ELR (cell line): ENCODE measurements at places on chromosomes 7 and 10.
A peak's percentile ranks its signal among the peaks of the same experiment; 100 is the strongest.

DNA sequence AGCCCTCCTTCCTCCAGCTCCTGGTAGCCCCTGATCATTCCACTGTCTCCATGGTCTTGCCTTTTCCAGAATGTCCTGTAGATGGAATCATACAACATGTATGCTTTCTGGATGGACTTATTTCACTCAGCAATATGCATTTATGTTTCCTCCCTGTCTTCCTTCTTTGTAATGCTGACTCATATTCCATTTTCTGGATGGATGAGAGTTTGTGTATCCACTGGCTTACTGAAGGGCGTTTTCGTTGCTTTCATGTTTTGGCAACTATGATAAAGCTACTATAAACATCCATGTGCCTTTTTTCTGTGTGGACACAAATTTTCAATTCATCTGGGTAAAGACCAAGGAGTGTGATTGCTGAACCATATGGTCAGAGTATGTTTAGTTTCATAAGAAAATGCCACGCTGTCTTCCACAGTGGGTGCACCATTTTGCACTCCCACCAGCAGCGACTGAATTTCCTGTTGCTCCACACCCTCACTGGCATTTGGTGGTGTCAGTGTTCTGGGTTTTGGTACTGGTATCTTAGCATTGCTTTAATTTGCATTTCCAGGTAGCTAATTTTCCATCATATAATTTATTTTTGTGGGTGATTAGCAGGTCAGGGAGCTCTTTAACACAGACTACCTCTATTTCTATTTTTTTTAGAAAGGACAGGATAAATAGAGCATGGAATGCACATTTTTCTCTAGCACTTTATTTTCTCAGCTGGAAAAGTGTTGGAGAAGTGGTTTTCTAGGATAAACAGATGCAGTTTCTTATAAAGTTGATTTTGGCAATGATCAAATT is 252.2 kb downstream of the WDR37 start:
- DNase-seq: no peak

- DNase-seq: peak; percentile 25
Measured at GRCh38 chr7:106778656-106779250, 86.3 kb upstream of the PIK3CG start.

GRCh38 chr7:112233048-112233697 is 26.7 kb downstream of the ZNF277 start:
- DNase-seq: no peak

GRCh38 chr10:129055986-129056385 is 411.1 kb upstream of the MGMT start:
- DNase-seq: no peak

GRCh38 chr7:44155191-44156185 is 14.4 kb upstream of the MYL7 start:
- DNase-seq: no peak

- DNase-seq: no peak
Measured at GRCh38 chr10:125015356-125015944, 73.5 kb downstream of the ZRANB1 start.

- peak; percentile 98 for DNase-seq
Measured at GRCh38 chr7:46257761-46258448, 336.8 kb upstream of the IGFBP3 start.

DNA sequence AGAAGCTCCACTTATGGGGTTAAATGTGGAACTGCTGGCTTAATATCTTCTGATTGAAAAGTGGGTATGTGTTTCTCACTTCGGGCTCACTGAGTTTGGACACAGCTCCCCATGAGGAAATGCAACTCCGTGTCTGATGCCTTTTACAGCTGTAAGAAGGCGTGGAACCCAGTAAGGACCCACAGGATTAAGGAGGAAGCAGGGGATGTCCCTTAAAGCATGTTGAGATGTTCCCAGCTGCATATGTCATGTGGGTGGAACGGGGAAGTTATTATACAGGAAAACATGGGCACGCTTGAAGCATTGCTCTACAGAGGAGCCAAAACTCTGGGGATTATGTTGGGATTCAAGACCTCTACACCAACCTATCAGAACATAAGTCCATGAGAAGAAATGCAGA is 224.4 kb downstream of the NEBL start:
- DNase-seq: no peak

DNA sequence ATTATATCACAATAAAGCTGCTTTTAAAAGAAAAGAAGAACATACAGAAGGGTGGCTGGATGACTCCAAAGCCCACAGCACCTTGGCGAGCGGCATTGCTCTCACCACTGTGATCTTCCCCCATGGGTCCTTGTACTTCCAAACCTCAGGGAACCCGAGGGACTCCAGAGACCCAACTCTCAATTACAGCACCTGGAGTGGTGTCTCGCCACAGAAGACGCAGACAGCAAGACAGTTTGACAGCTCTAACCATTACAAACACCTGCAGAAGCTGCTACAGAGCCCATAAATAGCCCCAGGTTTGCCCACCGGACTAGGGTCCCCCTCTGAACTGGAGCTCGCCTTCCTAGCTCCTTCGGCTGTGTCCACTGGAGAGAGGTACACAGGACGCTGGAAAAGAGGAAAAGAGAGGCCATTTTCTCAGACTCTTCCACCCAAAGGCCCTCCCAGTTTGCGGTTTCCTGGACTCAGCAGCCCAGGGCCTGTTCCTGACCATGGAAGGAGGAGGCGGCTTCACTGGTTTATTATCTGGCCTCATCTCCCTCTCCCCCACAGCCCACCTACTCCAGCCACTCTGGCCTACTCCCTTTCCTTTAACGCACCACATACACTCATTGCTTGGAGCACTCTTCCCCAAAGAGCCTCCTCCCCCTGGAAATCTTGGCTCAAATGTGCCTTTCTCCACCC is 1.9 kb downstream of the PIK3AP1 start:
- DNase-seq: no peak

- DNase-seq: no peak
Measured at GRCh38 chr7:74223711-74224510, 14.1 kb downstream of the LAT2 start.

DNA sequence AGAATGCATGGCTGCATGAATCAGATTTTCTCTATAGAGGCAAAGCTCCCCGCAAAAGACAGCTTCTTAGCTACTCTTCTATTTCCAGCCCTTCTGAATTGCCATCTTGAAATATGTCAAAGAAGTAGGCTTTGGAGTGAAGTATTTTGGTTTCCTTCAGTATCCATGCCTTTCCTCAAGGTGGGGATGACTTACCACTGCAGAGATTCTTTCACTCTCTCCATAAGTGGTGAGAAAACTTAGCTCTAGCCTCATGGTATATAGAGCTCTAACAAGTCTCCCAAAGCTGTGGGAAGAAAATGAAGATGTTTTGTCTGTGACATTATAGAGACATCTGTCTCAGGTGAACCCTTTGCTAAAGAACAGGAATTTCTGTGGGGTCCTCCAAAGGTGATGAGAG is 89.6 kb upstream of the ITGB1 start:
- no peak for DNase-seq

DNA sequence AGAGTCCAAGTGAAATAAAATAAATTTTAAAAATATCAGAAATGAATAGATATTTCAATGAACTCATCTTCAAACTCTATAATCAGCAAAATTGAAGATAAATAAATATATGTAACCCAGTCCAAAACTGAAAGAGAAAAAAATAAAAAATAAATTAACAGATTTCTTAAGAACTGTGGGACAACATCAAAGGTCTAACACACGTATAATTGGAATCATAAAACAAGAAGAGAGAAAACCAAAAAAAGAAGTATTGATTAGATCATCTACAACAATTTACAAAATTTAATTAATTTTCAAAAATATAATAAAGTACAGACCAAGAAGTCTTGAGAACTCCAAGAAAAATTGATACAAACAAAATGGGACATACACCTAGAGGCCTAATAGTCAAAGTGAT is 625.8 kb upstream of the SORCS1 start:
- DNase-seq: peak; percentile 34

DNA sequence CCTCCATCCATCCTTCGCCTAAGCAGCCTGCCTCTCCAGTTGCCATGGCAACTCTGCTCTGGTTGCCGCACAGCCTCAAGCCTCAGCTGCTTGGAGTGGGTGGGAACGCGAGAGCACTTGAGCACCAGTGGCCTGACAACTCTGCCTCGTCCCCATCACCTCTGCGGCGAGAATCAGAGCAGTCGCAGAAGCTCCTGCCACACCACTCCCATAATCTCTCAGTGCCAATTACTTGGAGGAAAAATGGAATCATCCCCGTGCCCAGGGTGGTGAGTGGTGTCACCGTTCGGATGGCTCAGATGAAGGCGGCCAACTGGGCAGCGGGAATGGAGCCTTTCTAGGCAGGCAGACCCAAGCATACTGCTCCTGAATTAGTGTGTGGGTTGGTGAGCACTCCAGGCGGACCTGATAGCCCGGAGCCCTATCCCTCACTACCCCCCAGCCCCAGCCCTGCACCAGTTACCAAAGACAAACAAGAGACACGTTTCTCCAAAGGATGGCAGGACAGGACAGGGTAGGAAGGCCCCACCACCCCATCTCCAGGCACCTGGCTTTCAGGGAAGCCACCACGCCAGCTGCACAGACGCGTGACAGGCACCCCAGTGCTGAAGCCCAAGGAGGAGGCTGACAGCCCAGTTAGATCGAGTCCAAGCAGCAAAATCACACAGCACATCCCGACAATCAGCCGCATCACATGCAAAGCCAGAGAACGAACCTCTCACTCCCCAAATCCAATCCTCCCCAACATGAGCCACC is 335.4 kb downstream of the PTPRN2 start:
- no peak for DNase-seq

- DNase-seq: no peak
Measured at GRCh38 chr7:3636131-3636860, 335.2 kb downstream of the SDK1 start.

DNA sequence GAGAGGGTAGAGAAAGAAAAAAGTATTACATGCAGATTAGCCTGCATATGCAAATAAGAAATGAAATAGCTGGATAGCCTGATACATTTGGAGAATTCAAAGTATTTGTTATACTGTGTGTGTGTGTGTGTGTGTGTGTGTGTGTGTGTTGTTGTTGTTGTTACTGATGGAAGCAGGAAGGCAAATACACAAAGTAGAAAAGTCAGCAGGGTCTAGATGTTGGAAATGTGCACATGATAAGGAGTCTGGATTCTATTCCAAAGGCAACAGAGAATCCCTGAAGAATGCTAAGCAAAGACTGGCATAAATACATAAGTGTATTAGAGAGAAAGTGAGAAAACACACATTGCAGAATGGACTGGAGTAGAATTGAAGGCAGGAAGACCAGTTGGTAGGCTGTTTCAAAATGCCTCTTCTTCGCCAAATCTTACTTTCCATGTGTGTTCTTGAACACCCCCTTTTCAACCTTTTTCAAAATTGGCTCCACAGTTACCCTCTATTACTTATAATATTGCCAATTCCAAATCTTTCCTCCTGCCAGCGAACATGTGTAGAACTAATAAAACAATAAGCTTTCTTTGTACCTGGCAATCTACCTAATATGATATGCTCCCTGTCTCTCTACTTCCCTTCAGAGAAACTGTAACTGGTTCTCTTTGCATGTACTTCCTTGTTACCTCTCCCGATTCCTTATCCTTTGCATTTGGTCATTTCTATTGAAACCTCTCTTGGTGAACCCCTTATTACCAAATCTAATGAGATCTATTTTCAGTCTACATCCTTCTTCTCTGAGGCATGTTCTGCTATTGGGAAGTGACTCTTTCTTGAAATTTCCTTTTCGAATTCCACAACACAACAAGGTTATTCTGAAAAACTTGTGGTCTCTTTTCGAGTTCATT is 6.2 kb downstream of the CPED1 start:
- DNase-seq: no peak

DNA sequence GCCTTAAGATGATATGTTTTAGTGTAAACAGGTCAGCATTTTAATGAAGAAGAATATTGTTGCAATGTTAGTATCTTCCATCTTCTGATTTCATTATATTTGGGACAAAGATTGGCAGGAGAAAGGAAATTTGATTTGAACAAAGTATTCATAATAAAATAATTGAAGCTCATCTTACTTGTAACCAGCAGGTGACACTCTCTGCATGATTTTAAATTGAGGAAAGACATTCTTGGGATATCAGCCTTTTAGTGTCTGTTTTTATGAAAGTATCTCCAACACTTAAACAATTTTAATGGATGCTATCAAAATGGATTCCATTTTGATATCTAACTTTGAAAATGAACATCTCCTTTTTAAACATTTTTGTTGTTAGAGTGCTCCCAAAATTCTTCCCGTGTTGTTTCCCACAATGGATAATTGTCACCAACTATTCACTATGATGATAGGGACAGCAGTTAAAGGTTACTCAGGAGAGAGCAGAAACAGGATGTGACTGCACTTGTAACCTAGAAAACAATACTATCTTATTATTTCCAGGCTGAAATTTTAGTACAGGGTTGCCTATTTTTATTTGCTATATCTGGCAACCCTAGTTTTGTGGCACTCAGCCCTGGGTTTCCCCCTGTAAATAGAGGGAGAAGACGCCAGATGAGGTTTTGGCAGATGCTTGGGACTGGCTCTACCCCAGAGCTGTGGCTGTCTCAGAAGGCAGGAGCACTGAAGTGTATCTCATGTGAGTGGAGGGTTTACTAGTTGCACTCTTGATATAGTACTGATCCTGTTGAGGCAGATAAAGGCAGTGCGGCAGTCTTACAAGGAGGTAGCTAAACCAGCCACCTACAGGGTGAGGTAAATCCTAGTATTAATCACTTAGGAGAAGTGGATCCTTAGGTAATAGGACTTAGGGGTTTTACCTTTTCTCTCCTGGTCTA is 31.0 kb upstream of the ABCB4 start:
- peak; percentile 22 for DNase-seq

GRCh38 chr10:34549001-34549400 is 266.1 kb downstream of the PARD3 start:
- DNase-seq: no peak

GRCh38 chr10:12417331-12417730 is 68.0 kb downstream of the CAMK1D start:
- DNase-seq: no peak

- DNase-seq: no peak
Measured at GRCh38 chr10:11538834-11539190, 72.6 kb downstream of the USP6NL start.

GRCh38 chr7:132511921-132512320 is 64.3 kb downstream of the PLXNA4 start:
- DNase-seq: no peak

DNA sequence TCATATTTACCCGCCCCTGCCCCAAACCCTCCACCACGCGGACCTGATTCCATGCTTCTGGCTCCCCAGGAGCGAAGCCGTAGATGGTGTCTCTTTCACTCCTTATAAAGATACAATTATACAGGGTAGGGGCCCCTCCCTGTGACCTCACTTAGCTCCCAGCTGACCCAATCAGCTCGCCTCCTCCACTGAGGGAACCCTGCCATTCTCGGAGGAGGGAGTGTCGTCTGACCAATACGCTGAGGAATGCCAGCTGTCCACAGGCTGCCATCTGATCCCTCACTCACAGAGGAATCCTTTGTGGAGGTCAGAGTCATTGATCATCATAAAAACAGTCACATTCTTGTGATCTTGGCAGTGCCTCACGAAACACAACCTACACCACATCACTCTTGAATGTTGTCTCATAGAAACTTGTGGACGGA is 67.5 kb upstream of the INSIG1 start:
- DNase-seq: peak; percentile 98

GRCh38 chr7:15582773-15583172 is 21.0 kb upstream of the AGMO start:
- no peak for DNase-seq

- DNase-seq: no peak
Measured at GRCh38 chr7:18243731-18244130, 216.1 kb upstream of the PRPS1L1 start.
